SHP77 (cell line): ENCODE measurements at places on chromosomes 2 and 18.

- no peak for DNase-seq
These were observed 760.0 kb upstream of the FSHR start for GRCh38 chr2:49914281-49914680.

DNA sequence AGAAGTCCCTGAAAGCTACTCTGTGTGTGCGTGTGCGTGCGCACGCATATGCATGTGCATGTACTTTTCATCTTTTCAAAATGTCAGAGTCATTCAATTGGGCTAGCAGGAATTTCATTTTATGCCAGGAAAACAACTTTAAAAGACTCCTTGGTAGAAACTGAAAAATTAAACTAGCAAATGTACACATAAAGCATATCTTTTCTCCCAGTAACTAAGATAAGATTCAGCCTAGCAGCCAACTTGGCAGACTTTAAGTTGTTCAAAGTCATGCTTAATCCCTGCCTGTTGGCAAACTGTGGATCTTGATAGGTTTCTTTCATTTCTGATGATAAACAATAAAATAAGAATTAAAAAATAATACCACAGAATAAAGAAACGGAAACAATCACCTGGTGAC is 1129.1 kb downstream of the LRP1B start:
- no peak for DNase-seq

GRCh38 chr2:159147690-159148089 is 138.8 kb downstream of the WDSUB1 start:
- no peak for DNase-seq

DNA sequence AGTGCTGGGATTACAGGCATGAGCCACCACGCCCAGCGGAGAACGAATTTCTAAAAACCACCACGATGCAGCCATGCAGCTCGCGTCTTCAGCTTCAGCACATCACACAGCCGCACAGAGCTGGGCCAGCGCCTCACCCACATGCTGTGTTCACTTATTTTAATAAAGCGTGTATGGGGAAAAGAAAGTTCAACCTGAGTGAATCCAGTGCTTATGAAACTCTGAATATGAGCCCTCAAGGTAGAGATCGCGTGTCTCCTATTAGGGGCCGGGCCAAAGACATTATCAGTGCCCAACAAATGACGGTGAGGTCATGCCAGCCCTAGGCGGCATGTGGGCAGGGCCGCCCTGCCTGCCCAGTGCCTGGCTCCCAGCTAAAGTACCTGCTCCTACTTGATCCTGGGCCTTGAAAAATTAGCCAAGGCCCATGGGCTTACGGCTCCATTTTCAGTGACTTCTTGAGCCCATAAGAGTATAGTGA is 44.3 kb downstream of the SPRED2 start:
- DNase-seq: no peak

DNA sequence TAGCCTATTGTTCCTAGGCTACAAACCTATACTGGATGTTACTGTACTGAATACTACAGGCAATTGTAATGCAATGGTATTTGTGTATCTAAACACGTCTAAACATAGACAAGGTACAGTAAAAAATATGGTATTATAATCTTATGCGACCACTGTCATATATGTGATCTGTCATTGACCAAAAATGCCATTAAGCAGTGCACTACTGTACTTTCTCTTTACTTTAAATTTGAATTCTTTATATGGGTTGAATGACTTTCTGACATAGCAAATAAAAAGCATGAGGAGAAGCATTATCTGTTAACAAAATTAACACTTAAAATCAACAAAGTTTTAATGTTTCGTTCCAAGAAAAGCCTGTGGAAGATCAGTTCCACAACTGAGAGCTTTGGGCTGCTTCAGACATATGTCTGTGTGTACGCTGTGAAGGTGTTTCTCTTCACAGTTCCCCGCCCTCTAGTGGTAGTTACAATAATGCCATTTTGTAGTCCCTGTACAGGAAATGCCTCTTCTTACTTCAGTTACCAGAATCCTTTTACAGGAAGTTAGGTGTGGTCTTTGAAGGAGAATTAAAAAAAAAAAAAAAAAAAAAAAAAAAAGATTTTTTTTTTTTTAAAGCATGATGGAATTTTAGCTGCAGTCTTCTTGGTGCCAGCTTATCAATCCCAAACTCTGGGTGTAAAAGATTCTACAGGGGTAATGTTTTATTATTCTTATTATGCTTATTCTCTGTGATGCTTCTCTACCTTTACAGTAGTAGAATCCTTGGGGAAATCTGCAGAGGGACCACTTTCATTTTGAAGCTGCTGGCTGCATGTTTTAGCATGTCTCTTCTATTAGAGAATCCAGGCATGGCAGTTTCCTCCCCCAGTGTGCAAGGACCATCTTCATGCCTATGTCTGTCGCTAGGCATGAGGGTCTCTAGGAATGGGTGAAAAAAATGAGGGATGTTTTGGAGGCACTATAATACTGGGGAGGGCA is 54.5 kb downstream of the SCN2A start:
- peak; percentile 65 for DNase-seq

- no peak for DNase-seq
These were observed 856.6 kb upstream of the VRK2 start for GRCh38 chr2:57190007-57190406.

GRCh38 chr2:233059797-233060500 is at the start of gene INPP5D:
INPP5D (plus strand) TSS chr2:233060342; CDS start chr2:233060479, 137 bp downstream.
- DNase-seq: peak; percentile 40

DNA sequence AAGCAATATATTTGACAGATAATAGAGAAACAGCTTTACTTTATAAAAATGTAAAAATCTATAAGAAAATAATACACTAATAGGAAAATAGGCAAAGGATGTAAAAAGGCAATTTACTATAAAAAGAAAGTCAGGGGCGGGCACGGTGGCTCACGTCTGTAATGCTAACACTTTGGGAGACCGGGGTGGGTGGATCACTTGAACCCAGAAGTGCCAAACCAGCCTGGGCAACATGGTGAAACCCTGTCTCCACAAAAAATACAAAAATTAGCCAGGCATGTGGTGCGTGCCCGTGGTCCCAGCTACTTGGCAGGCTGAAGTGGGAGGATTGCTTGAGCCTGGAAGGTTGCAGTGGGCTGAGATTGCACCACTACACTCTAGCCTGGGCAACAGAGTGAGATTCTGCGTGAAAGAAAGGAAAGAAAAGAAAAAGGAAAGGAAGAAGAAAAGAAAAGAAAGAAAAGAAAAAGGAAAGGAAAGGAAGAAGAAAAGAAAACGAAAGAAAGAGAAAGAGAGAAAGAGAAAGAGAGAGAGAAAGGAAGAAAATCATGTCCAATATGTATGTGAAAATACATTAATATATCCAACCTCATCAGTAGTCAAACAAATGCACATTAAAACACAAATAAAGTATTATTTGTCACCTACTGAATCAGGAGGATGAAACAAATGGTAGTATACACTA is 65.1 kb downstream of the ADD2 start:
- no peak for DNase-seq

GRCh38 chr18:56541793-56542192 is 96.6 kb downstream of the TXNL1 start:
- DNase-seq: no peak

DNA sequence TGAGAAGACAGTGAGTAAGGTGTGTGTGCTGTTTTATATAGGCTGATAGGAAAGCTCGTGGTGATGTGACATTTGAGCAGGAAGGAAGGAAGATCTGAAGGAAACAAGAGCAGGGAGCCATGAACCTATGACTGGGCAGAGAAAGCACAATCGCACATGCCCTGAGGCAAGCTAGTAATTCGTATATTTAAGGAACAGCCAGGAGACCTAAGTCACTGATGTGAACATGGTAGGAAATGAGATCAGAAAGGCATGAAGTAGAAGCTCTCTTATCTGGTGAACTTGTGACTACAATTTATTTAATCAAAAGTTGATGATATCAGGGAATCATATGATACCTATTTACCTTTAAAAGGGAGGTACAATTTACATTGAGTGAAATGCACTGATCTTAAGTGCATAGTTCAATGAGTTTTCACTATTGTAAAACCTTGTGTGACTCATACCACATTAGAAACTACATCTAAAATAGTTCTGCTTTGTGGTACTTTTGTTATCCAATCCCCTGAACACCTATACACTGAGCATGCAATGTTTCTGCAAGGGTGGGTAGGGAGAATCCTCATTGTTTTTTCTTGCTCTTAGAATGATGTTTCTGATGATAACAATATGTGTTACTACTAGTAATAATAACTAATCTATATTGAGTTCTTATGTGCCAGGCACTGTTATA is 67.5 kb downstream of the GALNT13 start:
- DNase-seq: no peak

GRCh38 chr2:104091894-104092293 is 762.0 kb upstream of the POU3F3 start:
- no peak for DNase-seq

DNA sequence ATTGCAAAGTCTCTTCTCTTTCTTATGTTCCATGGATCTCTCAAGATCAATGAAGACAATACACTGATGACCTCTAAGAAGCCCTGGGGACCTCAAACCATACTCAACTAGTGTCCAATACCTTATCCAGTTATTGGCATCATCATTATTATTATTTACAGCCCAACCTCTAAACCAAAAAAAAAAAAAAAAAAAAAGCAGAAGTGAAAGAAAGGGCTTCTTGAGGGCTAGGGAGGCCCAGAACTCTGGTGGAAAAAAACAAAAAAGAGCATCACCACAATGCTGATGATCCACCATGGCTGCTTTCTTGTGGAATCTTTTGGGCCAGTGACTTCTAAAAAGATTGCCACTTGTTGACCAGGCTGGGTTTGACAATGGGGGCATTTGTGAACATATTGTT is 324.9 kb downstream of the LPIN1 start:
- no peak for DNase-seq
